Transverse colon (tissue), 4 donors: ENCODE measurements at places on chromosomes 3 and 15. TPM values are rescaled to one million over a fixed set of nuclear protein-coding genes. Genes with fewer than 3 reads are reported as not detected.

DNA sequence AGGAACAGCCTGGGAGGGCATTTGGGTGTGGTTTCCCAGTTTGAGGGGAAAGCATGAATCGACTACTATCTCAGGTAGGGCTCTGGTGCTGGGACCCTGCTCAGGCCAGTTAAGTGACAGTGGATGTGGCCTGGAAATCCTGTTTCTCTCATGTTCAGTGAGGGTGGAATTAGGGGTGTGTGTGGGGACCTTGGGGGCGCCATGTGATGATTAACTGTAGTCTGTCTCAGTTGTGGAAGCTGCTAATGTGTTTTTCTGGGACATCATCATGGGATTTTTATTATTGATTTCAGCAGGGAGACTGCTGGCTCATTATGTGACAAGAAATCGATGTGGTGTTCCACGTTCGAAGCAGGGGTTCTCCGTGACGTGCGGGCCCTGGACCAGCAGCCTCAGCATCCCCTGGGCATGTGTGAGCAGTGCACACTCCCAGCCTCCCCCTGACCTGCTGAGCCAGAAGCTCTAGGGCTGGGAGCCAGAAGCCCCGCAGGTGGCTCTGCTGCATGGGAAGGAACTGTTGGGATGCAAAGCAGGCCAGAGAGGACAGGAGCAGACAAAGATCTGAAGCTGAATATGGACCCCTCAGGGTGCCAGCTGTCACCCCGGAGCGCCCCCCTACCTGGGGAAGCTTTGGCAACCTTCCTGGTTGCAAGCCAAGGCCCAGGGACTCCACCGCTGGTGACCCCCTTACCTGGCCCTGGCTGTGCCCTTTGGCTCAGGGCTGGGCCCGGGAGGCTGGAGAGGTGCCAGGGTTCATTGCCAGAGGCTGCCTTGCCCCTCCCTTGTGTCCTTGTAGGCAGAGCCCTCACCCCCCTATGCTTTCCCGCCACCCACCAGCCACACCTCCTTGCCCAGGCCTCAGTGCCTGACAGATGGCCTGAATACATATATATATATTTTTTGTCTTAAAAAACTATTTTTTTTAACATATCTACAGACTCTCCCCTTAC lies 149.8 kb downstream of the APBA2 start:
- DNase-seq = no peak

Gene ELL3
- total RNA-seq = 59.4 TPM

DNA sequence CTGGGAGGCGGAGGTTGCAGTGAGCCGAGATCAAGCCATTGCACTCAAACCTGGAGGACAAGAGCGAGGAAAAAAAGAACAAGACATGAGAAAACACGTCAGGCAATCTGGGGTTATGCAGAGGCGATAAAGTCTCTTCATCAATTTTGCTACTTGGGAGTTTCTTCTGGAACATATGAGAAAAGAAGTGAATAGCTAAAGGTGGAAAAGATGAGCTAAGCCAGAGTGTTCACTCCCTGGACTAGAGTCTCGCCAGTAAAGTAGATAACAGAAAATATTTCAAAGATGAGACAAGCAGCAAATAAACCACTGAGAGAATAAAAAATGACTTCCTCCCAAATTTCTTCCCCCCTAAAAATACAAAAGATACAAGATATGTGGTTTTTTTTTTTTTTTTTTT lies 188.4 kb upstream of the HES1 start:
- DNase-seq = no peak

- DNase-seq = no peak
These were observed 181.2 kb downstream of the NECTIN3 start for GRCh38 chr3:111252779-111253178.

DNA sequence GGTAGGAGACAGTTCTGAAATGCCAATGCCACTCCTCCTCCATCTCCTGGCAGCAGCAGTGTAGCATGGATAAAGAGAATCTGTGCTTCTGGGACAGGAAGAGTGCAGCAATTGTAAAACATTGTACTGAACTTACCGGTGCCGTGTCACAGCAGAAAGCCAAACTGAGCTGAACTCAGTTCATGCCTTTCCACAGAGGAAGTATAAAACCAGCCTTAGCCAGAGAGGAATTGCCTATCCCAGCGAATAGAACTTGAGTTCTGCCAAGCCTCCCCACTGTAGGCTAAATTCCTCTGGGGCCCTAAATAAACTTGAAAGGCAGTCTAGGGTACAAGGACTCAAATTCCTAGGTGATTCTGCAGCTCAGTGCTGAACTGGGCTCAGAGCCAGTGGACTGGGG lies 148.8 kb downstream of the SLC9A9 start:
- no peak for DNase-seq

GRCh38 chr3:126212620-126213378 lies 32.4 kb upstream of the ALDH1L1 start:
- peak; percentile 15 for DNase-seq

GRCh38 chr15:94036156-94036555 lies 195.2 kb upstream of the MCTP2 start:
- DNase-seq = no peak

DNA sequence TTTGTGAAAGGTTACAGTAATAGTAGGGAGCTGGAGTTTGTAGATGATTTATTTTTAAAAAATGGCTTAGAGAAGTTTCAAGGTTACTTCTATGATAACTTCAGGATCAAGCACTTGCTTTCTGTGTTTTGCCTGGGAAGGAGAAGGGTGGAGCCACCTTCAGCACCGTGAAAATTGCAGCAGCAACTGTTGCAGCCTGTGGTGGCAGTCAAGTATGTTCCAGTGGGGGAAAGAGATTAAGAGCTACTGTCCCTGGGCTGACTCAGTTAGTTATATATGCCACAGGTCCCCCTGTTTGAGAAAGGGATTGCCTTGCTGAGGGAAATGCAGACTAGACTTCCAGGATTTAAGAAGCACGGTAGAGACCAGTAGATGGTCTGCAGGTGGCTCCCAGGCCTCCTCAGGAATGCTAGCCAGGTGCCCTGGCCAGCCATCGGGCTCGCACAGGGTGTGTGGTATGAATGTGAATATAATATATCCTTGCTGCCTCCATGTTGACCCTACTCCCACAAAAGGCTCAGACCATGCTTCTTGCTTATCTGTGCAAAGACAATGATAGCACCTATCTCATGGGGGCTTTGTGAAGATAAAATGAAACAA lies 389.5 kb downstream of the CACNA2D3 start:
- DNase-seq = no peak

Gene SLC27A2
- 9.8 TPM for total RNA-seq

DNA sequence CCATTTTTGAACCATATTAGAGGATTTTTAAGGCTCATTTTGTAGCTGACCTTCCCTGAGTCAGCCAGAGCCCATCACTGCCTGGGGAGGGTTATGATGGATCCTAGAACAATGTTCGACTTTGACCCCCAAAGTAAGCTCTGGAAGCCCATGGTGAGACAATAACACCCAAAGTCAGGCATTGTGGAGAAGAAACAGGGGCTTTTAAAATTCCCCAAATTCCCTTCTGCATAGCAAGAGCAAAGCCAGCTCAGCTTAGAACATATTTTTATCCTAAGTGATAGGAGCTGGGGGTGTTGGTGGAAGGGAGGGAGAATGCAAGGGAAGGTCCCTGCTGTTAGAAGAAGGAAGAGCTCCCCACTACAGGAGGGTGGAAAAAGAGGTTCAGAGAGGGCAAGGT lies 4.0 kb downstream of the ITGA11 start:
- DNase-seq = no peak

Gene MESP2
- total RNA-seq = not detected

Gene IGSF10
- total RNA-seq = 5.8 TPM

DNA sequence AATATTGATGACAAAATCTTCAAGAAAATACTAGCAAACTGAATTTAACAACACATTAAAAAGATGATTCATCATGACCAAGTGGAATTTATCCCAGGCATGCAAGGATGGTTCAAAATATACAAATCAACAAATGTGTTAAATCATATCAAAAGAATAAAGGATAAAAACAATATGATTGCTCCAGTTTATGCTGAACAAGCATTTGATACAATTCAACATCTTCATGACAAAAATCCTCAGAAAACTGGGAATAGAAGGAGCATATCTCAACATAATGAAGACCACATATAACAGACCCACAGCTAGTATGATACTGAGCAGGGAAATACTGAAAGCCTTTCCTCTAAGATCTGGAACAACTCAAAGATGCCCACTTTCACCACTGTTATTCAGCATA lies 352.3 kb downstream of the PYDC2 start:
- no peak for DNase-seq

DNA sequence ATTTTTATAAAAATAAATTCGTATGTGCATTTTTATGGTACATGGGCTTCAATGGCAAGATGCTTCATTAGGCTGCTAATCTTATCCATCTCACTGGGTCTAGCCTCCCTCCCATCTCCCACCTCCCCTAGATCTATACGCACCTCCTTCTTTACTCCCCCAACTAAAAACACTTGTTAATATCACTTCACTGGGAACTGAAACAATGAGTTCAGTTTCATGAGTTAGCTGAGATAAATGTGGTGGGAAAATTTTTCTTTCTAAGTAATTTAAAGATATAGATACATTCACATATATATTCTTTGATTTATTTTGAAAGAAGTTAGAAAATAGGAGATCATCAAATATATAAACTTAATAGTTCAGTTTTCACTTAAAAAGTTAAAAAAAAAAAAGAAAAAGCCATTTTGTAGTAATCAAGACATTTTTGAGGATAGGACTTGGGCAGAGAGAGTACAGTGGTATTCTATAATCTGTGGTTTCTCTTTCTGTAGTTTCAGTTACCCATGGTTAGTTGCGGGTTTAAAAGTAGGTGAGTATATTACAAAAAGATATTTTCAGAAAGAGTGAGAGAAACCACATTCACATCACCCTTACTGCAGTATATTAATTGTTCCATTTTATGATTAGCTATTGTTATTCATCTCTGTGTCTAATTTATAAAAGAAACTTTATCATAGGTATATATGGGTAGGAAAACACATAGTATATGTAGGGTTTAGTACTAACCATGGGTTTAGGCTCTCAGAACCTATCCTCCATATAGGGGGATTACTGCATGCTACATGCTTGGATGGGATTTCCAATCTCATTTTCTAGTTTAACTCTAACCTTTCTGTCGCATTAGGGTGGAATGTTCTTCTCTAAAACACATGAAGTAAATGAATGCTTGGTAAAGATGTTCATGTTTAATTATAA lies 316.0 kb upstream of the CBLB start:
- no peak for DNase-seq

Gene SPRED1
- 10.9 TPM for total RNA-seq

DNA sequence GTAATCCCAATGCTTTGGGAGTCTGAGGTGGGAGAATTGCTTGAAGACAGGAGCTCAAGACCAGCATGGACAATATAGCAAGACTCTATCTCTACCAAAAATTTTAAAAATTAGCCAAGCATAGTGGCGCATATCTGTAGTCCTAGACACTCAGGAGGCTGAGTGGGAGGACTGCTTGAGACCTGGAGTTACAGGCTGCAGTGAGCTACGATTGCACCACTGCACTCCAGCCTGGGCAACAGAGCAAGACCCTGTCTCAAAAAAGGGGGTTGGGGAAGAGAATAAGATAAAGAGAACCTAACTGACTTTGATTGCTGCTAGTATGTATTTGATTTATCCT lies 755 bp downstream of the CD200R1 start:
- DNase-seq = no peak

Gene GASK1A
- total RNA-seq = 2.6 TPM

GRCh38 chr3:15291589-15292541 lies 40.5 kb downstream of the SH3BP5 start:
- DNase-seq = peak; percentile 52

DNA sequence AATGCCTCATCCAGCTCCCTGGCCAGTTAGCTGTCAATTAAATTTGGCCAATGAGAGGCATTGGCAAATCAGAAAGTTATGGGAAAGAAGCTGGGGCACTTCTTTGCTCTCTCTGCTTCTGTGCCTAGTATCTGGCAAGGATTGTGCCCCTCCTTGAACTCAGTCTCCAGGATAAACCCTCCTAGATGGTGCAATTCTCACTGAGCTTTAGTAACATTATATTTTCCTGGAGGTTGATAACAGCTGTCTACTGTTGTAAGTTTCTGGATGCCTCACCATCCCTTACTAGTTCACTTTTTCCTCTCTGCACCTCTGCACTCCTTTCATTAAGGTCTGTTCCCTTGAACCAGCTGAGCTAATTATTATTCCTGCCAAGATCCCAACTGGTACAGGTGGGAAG lies 329.5 kb downstream of the MFSD1 start:
- no peak for DNase-seq

Gene SENP8
- 2.4 TPM for total RNA-seq

GRCh38 chr15:70133296-70133695 lies 35.6 kb upstream of the TLE3 start:
- no peak for DNase-seq

DNA sequence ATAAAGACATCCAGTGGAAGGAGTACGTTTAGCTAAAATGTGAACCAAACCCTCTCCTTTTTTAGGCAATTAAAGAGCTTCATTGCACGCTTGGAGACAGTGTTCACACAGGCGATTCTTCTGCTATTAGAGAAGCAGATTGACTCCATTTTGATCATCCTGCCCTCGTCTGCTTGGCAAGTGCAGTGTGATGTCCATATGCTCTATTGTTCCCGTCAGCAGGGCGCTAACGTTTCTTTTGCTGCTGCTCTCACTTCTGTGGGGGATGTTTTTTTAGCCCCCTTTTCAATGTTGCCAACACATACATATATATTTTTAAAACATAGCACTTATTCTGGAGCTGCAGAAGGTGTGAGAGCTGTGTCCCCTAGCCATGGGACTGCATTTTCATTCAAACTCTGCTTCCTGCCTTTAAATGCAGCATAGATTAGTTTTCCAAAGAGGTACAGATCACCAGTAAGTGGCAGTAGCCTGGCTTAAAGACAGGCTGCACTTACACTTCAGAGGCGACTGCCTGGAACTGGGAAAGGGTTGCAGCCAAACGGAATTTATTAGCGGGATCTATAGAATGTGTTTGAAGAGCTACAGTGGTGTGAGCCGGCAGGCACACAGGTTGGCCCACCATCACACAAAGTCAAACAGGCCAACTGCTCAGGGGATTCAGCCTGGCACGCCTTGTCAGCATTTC lies 292.6 kb upstream of the DPH6 start:
- no peak for DNase-seq

- peak; percentile 82 for DNase-seq
These were observed at the start of gene LIPH for GRCh38 chr3:185552358-185552877. TSS of gene LIPH (minus strand) at chr3:185552588. CDS start at chr3:185552471, 117 bp downstream.

- DNase-seq = no peak
These were observed 146.5 kb downstream of the FILIP1L start for GRCh38 chr3:99967796-99968195.

Gene OR5K2
- not detected for total RNA-seq

Gene TIMP4
- total RNA-seq = 1.1 TPM

- DNase-seq = no peak
These were observed 5.3 kb downstream of the INAFM2 start for GRCh38 chr15:40328751-40329150.

GRCh38 chr3:9036404-9037131 lies 73.3 kb upstream of the RAD18 start:
- peak; percentile 56 for DNase-seq

DNA sequence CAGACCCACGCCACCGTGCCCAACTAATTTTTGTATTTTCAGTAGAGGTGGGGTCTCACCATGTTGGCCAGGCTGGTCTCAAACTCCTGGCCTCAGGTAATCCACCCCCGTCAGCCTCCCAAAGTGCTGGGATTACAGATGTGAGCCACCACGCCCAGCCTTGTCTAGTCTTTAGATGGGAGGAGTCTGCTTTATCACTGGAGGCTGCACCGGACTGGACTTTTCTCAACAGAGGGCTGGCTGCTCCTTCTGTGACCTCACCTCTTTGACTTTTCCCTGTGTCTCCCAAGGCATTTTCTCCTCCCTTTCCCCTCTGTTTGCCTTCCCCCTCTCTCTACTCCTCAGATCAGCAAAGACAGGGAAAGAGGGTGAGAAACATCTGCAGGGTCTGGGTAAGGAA lies 28.5 kb downstream of the SLCO2A1 start:
- DNase-seq = no peak

Gene PRR20G
- not detected for total RNA-seq
